Activated gamma-delta T cell treated with Interleukin-2 at 50 U/mL for 16 hours (primary cell): ENCODE measurements at places on chromosomes 7 and 10.

GRCh38 chr10:78044179-78044578, 10.5 kb downstream of the RPS24 start:
- DNase-seq: no peak

DNA sequence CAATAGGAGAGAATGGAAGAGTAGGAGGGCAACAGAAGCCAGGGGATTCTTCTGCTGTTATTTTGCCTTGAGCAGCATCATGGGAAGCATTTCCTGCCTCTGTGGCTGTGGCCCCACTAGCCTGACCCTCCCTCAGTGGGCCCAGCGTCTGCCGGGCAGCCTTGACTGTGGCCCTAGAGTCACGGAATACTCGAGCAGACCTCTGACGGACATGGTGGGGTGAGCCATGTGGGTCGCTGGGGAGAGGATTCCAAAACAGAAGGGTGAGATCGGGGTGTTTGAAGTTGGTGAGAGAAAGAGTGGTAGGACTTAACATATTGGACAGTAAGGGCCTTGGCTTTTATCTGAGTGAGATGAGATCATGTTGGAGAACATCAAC, 8.3 kb upstream of the PRKAG2 start:
- DNase-seq: no peak

- no peak for DNase-seq
These were observed 38.2 kb downstream of the KCND2 start for GRCh38 chr7:120311028-120311788.

- no peak for DNase-seq
These were observed 34.8 kb downstream of the SEMA3E start for GRCh38 chr7:83614112-83614511.

- no peak for DNase-seq
These were observed 11.7 kb upstream of the KIAA1217 start for GRCh38 chr10:24197263-24197662.
